ENCODE measurements at places on chromosomes 7 and 10.

GRCh38 chr7:68684246-68684839 lies 913.9 kb upstream of the AUTS2 start:
- no peak for DNase-seq

DNA sequence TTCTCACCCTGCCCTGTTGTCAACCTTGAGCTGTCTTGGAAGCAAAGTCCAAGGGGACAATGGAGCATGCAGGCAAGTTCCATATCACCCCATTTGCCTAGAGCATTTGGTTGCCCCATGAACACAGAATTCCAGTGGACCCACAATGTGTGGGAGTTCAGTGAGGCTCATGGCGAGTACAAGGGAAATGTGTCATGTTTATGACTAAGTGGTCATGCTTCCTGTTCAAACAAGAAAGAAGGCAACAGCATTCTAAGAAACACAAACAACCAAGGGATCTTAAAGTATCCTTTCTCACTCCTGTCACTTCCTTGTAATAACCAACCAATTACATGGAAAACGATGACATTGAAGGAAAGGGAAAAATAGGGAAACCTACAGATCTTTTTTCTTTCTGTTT lies 513.0 kb downstream of the INHBA start:
- peak; percentile 66 for DNase-seq

- DNase-seq = no peak
Measured at GRCh38 chr10:21995557-21995956, 8.0 kb downstream of the DNAJC1 start.

- peak; percentile 20 for DNase-seq
Measured at GRCh38 chr7:81846398-81846797, 76.6 kb upstream of the HGF start.

GRCh38 chr7:155490697-155491628 lies 33.0 kb downstream of the EN2 start:
- DNase-seq = no peak

- no peak for DNase-seq
Measured at GRCh38 chr7:101628522-101628921, 574 bp downstream of the MYL10 start.
